CD8-positive, alpha-beta memory T cell (primary cell): ENCODE measurements at places on chromosomes 2 and 18.

DNA sequence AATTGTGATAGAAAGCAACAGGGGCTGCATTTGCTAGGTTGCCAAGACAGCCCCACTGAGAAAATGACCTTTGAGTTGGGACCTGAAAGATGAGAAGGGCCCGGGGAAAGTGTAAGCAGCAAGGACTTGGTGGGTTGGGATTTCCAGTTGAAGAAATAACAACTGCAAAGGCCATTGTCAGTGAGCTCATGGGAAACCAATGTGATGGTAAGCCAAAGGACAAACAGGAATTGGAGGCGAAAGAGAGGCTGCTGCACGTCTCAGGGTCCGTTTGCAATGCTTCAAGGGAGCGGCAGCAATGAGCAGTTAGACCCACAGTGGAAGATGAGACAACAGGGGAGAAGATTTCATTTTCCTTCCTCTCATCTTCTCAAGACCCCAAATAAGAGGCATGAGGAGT lies 51.5 kb upstream of the RGPD4 start:
- no peaks in the 10 kb centered on the region for H3K27me3 ChIP-seq
- no peak for DNase-seq

- no peak overlapping the region for H3K4me3 ChIP-seq
- no peak overlapping the region for H3K27ac ChIP-seq
- no peaks in the 10 kb centered on the region for H3K4me1 ChIP-seq
- no peaks in the 10 kb centered on the region for H3K27me3 ChIP-seq
Measured at GRCh38 chr2:37506407-37507050, 162.1 kb downstream of the QPCT start.

DNA sequence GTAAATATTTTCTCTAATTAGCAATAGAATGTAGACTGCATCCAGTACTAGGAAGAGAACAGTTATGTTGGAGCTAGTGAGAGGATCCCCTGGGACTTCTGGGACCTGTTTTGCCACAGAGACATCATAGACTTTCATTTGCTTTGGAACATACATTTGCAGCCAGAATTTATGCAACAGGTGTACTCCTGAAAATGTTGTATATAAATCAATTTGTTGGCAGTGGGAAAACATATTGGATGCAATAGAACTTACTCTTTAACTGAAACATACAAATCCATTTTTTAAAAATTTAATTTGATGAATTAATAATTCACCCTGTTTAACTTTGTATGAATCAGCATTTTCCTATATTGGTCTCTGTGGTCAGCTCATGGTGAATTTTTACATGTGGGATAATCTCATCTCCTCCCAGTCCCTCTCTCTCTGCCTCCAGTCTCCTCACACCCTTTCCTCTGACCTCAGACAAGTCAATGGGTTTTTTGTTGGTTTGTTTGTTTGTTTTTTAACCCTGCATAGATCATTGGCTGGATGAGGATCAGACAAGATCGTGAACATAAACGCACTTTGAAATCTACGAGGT lies 263.0 kb downstream of the LPIN1 start:
- DNase-seq, result no peak
- no peak overlapping the region for H3K4me3 ChIP-seq
- H3K36me3 ChIP-seq, result no peaks in the 10 kb centered on the region
- H3K27me3 ChIP-seq, result peaks cover 11% of the 10 kb centered on the region
- peaks cover 18% of the 10 kb centered on the region for H3K4me1 ChIP-seq
- no peak overlapping the region for H3K27ac ChIP-seq

DNA sequence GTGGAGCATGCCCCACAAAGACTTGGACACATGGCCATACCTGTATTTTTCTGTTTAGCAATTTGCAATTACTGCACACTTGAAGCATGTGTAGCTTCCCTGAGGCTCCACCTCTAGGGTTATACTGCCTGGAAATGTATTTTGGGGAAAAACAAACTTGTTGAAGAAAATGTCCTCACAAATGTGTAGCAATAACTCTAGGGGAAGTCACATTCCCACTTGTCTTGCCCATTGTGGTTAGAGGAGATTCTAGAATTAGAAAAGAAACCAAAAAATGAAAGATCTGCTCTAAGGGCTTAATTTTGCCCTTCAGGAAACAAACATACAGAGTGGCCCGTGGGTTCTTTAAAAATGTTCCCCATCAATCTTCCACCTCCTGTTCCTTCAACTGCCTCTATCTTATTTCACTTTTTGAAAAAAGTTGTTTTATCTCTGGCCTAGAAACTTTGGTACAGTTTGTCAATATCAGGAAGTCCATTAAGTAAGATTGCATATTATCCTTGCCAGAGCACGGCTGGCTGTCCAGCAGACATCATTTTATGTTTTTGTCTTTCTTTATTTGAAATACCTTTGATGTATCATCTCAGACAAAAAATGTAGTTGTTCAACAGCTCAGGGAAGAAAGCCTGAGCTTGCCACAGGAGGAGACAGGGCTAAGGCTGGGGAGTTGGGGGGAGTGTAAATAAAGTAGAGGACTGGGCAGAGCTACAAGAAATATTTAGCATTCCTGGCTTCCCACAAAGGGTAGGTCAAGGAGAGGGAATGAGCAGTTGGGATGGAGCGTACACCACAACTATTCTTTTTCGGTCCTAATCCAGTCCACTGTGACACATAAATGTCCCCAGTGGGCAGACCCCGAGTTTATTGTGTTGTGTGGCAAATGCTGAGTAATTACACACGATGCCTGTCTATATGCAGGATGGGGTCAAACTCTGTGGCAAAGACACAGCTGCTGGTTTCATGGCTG lies 96.8 kb upstream of the CDC42EP3 start:
- no peak for DNase-seq
- H3K27ac ChIP-seq, result no peak overlapping the region
- no peaks in the 10 kb centered on the region for H3K36me3 ChIP-seq
- no peak overlapping the region for H3K4me3 ChIP-seq
- H3K27me3 ChIP-seq, result no peaks in the 10 kb centered on the region

- no peak overlapping the region for H3K27ac ChIP-seq
- DNase-seq, result no peak
- H3K4me3 ChIP-seq, result no peak overlapping the region
- H3K4me1 ChIP-seq, result no peaks in the 10 kb centered on the region
- no peaks in the 10 kb centered on the region for H3K36me3 ChIP-seq
- no peaks in the 10 kb centered on the region for H3K27me3 ChIP-seq
Measured at GRCh38 chr2:137172162-137172561, 406.8 kb downstream of the THSD7B start.

DNA sequence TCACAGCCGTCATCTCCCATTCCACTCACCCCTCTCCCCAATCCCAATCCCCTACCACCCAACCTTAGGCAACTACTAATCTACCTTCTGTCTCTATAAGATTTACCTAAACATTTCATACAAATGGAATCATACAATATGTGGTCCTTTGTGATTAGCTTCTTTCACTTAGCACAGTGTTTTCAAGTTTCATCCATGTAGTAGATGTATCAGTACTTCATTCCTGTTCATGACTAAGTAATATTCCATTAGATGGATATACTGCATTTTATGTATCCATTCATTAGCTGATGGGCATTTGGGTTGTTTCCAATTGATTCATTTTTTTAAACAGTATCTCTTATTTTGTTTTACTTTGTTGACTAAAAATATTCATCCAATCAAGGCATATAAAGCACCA lies 109.6 kb downstream of the CDH2 start:
- DNase-seq, result no peak
- no peaks in the 10 kb centered on the region for H3K36me3 ChIP-seq
- H3K4me1 ChIP-seq, result no peaks in the 10 kb centered on the region
- no peak overlapping the region for H3K4me3 ChIP-seq
- no peaks in the 10 kb centered on the region for H3K27me3 ChIP-seq
- H3K27ac ChIP-seq, result no peak overlapping the region

DNA sequence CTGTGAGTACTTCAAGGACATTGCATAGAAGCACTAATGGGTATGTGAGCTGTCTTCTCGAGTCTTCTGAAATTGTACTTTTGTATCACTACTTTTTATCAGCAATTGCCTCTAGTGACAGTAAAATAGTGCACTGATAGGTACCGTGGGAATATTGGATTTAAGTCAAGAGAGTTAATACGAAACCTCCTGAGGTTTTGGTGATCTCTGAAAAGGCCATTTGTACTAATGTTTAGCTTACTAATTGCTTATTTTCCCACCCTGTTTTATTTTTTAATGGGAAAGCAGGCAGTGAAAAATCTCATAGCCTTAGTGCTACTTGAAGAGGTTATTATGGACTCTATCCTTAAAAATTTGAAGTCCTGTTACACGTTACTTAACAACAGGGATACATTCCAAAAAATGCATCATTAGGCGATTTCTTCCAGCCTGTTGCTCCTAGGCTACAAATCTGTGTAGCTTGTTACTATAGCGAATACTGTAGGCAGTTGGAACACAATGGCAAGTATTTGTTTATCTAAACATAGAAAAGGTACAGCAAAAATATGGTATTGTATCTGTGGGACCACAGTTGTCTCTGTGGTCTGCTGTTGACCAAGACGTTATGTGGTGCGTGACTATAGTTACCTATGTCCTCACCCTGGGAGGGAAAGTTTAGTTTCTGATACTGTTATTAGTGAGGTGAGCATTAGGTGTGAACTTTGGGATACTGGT lies 65.9 kb downstream of the CAB39 start:
- H3K36me3 ChIP-seq, result peaks cover 9% of the 10 kb centered on the region
- DNase-seq, result no peak
- H3K27me3 ChIP-seq, result no peaks in the 10 kb centered on the region
- peaks cover 72% of the 10 kb centered on the region for H3K4me1 ChIP-seq

- H3K4me3 ChIP-seq, result no peak overlapping the region
- H3K27ac ChIP-seq, result no peak overlapping the region
- H3K27me3 ChIP-seq, result no peaks in the 10 kb centered on the region
- DNase-seq, result no peak
- no peaks in the 10 kb centered on the region for H3K36me3 ChIP-seq
- H3K4me1 ChIP-seq, result no peaks in the 10 kb centered on the region
Measured at GRCh38 chr2:180336550-180336949, 329.5 kb upstream of the CWC22 start.

- no peak overlapping the region for H3K4me3 ChIP-seq
- H3K36me3 ChIP-seq, result no peaks in the 10 kb centered on the region
- DNase-seq, result no peak
- H3K27ac ChIP-seq, result no peak overlapping the region
- H3K4me1 ChIP-seq, result no peaks in the 10 kb centered on the region
Measured at GRCh38 chr2:39870871-39871270, 91.8 kb upstream of the THUMPD2 start.

GRCh38 chr2:38704664-38705063 lies 38.8 kb downstream of the GALM start:
- H3K4me3 ChIP-seq, result no peak overlapping the region
- no peak for DNase-seq
- peaks cover 33% of the 10 kb centered on the region for H3K4me1 ChIP-seq

DNA sequence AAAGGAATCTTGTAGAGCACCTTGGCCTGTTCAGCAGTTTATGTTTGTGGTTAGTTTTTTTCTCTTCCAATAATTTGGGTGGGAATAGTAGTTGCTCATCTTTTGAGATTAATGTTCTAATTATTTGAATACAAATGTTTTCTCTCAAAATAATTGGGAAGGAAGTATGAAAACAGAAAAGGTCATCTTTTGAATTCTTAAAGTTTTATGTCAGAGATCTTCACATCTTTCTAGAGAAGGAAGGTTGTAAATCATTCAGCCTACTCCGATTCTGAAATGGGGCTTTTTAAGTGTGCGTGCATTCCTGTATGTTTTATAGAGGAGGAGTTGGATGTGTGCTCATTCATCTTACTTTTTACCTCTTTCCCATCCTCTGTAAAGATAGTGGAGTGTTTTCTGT lies 29.0 kb downstream of the GRHL1 start:
- no peaks in the 10 kb centered on the region for H3K36me3 ChIP-seq
- H3K27ac ChIP-seq, result no peak overlapping the region
- H3K4me1 ChIP-seq, result peaks cover 7% of the 10 kb centered on the region
- no peak for DNase-seq
